IPS DF 6.9 (cell line): ENCODE measurements at places on chromosomes 11 and 22.

GRCh38 chr11:71330996-71331395 lies 78.6 kb upstream of the SHANK2 start:
- DNase-seq = no peak

GRCh38 chr11:70542406-70542805 lies 144.1 kb downstream of the CTTN start:
- no peak for DNase-seq

DNA sequence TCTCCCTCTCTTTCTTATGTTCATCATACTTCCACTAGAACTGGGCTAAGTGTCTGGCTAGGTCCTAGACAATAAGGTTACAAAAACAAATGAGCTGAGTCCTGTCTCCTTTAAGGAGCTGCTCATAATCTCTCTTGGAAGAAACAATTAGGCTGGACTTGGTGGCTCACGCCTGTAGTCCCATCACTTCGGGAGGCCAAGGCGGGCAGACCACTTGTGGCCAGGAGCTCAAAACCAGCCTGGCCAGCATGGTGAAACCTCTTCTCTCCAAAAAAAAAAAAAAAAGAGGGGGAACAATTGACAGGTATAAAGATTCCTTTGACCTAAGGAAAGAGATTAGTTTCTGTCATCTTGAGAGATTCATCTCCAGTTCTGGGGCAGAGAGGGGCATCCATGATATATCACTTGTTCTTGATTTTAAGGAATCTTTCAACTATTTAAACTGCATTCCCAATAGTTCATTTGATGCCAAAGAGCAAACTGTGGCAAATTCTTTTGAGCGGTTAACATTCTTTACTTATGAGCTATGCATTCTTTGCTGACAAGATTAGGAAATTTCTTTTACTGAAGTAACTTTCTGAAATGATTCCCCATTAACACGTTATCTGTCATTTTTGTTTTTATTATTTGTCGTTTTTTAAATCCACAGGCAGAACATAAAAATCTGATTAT lies 125.5 kb downstream of the C11orf87 start:
- DNase-seq = no peak

GRCh38 chr11:127056338-127056971 lies 55.9 kb upstream of the KIRREL3 start:
- DNase-seq = no peak

- DNase-seq = no peak
Measured at GRCh38 chr11:18836417-18836816, 44.8 kb upstream of the PTPN5 start.

- no peak for DNase-seq
Measured at GRCh38 chr11:69708736-69709401, 5.0 kb upstream of the FGF19 start.

- no peak for DNase-seq
Measured at GRCh38 chr22:35892192-35892591, 136.4 kb downstream of the RBFOX2 start.

DNA sequence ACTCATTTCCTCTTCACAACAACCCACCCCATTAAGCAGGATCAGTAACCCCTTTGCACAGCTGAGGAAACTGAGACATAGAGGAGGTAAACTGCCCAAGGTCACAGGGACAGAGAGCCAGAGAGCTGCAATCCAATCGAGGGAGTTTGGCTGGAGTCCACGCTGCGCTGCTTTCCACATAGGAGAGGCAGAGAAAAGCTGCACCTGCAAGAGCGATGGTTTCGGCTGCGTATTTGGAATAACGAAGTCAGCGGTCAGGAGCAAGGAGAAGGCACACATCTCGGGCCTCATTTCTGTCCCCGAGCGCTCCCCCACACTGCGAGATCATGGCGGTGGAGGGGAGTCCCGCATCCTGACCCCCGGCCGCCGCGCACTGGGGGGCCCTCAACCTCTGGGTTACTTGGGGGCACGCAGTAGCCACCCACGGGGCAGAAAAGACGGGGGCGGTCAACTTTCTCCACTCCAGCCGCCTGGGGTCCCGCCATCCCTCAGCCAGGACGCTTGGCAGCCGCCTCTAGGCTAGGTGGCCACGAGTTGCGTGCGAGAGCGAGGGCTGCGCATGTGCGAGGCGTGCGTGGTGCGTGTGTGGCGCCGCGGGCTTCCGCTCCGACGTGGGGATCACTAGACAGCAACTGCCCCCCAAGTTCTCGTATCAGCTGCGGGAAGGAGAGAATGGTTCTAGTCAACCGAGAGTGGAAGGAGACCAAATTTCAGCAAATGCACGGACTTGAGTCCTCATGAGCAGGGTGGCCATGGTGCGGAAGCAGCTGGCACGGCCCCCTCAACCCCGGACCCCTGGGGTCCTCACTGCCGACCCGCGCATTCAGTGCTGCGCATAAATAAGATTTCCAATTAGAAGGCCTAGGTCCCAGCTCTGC lies 42.3 kb upstream of the CLDN5 start:
- DNase-seq = no peak

- DNase-seq = no peak
Measured at GRCh38 chr22:50209893-50210292, 9.1 kb downstream of the SELENOO start.

- no peak for DNase-seq
Measured at GRCh38 chr11:114790910-114791309, 112.6 kb downstream of the NXPE2 start.

DNA sequence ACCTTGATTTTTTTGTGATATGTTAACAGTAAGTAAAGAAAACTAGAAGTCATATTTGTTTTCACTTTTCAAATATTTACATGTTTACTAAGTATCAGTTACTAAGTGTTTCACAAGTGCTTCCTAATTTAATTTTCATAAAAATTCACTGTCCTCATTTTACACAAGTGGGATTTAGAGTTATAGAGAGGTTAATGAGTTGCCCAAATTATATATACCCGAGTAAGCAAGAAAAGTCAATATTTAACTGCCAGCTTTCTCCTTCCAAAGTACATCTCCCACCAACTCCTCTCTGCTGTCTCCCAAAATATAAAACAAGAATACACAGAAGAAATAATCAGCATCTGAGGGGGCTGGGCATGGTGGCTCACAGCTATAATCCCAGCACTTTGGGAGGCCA lies 896.7 kb upstream of the ANO3 start:
- DNase-seq = no peak

DNA sequence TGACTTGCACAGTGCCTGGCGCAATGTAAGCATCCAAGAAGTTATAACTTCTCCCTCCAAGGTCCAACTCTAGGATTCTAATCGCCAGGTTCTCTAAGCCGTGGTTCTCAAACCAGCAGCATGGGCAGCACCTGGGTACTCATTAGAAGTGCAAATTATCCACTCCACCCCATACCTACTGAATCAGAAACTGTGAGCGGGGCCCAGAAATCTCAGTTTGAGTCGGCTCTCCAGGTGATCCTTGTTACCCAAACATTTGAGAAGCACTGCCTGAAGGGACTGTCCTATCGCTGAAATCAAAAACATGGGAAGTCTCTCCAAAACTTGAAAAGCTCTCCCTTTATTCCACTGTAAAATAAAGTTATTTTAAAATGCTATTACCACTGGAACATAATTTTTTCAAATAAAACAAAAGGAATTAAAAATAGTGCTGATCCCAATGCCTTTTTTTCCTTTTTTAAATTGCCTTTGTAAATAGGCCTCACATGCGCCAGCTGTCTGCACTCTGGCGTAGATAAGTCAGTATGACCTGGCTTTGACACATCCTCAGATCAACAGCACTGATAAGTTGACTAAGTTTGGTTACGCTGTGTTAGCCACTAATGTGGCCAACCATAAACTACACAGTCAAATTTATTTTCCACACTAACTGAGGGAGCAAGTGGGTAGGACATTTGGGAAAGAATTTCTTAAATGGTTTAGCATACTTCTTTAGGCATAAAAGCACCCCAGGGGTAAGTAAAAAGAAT lies 8.4 kb upstream of the CTR9 start:
- DNase-seq = no peak

DNA sequence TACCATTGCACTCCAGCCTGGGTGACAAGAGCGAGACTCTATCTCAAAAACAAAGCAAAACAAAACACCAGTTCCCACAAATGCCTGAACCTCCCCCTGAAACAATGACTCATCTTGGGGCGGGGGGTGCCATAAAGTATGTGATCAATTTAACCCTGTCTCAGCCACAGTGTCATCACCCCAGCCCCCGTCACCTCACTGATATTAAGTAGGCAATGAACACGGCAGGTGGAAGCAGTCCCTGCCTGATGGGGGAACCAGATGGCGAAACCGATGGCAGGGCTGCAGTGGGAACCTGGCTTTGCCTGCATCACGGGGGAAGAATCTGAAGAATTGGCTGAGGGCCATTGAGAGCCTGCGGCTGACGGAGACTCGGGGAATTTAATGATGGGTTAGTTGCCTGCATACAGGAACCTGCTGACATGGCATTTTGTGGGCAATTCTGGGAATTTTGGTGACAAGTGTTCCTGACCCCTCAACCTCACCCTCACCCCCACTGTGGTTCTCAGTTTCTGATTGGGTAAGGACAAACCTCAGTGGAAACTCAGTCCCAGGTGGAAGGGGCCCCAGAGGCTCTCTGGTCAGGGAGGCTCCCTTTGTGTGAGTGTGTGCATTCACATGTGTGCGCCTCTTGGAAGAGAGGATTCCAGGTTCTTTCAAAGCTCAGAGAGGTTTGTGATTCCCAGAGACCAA lies 39.1 kb upstream of the SHISAL1 start:
- no peak for DNase-seq

DNA sequence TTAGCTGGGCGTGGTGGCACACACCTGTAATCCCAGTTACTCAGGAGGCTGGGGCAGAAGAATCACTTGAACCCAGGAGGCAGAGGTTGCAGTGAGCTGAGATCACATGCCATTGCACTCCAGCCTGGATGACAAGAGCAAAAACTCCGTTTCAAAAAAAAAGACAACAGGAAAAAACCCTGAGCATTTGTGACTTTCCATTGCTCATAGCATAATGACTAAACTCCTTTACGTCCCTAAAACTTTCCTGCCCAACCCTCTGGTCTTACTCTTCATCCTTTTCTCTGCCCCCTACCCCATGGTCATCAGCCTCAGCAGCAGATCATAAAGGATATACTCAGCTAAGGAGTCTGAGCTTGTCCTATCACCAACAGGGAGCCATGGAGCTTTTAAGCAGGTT lies 6.8 kb upstream of the LDLRAD3 start:
- DNase-seq = no peak

DNA sequence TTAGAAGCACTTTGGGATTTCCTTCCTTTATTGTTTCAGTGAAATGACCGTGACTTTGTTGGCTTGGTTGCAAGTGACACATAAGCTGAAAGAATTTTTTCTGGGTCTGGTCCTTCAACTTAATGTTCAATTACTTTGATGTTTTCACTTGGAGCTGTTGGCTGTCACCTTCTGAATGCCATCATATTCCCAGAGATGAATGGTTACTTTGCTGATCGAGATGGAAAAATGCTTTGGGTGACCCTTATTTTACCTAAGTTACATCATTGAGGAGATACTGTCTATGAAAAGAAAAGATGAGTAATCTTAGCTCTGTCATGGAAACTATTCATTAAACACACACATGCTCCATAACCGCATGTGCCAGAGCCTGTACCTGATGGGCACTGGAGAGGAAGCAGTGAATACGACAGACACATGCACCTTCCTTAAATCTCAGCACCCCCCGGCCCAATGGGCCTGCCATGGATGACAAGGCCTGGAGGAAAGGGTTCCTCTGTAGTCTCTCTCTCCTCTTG lies 76.9 kb downstream of the TENM4 start:
- no peak for DNase-seq

- no peak for DNase-seq
Measured at GRCh38 chr11:15654451-15654850, 539.7 kb downstream of the INSC start.

- DNase-seq = no peak
Measured at GRCh38 chr11:2579315-2580060, 120.3 kb downstream of the KCNQ1OT1 start.

GRCh38 chr22:45422237-45422983 lies 8.9 kb downstream of the RIBC2 start:
- DNase-seq = no peak

DNA sequence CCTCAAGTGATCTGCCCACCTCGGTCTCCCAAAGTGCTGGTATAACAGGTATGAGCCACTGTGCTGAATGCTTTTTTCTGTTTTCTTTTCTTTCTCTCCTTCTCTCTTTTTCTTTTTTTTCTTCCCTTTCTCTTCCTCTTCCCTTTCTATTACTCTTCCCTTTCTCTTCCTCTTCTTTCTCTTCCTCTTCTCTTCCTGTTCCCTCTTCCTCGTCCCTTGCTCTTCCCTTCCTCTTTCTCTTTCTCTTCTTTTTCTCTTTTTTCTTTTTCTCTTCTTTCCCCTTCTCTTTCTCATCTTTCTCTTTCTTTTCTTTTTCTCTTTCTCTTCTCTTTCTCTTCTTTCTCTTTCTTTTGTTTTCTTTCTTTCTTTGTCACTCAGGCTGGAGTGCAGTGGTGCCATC lies 1.2 kb downstream of the OOSP1 start:
- DNase-seq = no peak

- DNase-seq = no peak
Measured at GRCh38 chr11:91470656-91471055, 754.0 kb upstream of the FAT3 start.

- DNase-seq = no peak
Measured at GRCh38 chr22:35540595-35541253, at the start of gene RASD2. TSS of gene RASD2 (plus strand) at chr22:35540831. CDS start at chr22:35546810, 5,979 bp downstream.
